ENCODE measurements at places on chromosomes 6 and 20.

GRCh38 chr20:54920491-54920890 lies 445.1 kb downstream of the DOK5 start:
- no peak for DNase-seq

DNA sequence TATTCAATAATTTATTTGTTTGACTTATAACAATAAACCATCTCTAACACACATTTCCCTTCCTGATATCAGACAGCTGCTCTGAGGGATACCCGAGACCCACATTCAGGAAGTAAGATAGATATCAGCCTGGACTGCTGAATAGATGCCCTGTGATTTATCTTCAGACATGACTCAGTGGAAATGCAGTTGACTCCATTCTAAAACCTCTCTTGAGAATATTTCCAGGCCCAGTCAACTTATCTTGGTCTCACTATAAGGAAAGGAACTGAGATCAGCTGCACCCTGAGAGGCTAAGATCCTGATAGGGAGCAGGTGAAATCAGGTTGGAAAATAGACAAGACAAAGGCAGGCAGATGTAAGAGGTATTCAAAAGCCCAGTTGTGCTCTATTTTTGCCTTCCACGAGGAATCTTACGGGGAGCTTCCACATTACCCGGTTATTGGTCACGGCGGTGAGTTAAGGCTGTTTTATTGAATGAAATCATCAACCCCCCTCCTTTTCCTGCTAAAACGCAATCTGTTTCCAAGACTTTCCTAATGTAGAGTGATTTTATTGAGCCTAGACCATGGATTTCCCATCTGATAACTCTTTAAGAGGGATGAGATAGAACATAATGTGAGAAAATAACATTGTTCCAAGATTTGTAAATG lies 25.5 kb downstream of the C6orf15 start:
- no peak for DNase-seq

DNA sequence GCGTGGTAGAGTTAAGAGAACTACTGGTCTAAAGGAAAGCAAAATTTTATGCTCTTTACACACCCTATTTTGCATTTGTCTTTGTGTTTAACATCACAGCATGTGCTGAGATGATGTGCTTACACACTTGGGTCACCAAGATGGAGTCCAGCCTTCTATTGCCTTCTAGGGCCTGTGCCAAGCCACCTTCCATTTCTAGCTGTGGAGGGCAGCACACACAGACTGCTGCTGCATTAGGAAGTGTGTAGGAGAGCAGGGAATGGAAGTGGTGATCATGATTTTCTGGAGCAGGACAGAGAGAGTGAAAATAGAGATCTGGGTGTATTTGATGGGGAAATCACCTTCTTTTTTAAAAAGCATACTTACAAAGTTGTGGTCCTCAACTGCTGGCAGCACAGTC lies 191.6 kb downstream of the SOX4 start:
- no peak for DNase-seq

DNA sequence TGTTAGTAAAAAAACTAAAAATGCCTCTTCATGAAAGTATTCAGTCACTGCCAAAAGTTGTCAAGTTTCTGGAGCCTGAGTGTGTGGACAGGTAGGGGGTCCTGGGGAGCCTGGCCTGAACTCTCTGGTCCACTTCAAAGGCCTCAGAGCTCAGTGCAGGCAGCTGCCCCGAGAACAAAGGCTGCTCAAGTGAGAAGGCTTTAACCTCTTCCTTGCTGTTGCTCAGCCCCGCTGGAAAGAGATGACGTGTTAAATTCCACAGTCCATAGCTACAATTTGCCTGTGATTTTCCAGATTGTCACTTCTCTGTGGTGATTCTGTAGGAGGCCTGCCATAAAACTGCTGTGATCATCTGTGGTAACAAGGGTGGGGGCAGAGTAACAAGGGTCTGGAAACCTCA lies 96.9 kb downstream of the FAM120B start:
- DNase-seq, result no peak

- DNase-seq, result no peak
These were observed 25.1 kb upstream of the RPP40 start for GRCh38 chr6:5028921-5029320.

GRCh38 chr20:23142162-23143050 lies 56.3 kb upstream of the CD93 start:
- DNase-seq, result no peak

DNA sequence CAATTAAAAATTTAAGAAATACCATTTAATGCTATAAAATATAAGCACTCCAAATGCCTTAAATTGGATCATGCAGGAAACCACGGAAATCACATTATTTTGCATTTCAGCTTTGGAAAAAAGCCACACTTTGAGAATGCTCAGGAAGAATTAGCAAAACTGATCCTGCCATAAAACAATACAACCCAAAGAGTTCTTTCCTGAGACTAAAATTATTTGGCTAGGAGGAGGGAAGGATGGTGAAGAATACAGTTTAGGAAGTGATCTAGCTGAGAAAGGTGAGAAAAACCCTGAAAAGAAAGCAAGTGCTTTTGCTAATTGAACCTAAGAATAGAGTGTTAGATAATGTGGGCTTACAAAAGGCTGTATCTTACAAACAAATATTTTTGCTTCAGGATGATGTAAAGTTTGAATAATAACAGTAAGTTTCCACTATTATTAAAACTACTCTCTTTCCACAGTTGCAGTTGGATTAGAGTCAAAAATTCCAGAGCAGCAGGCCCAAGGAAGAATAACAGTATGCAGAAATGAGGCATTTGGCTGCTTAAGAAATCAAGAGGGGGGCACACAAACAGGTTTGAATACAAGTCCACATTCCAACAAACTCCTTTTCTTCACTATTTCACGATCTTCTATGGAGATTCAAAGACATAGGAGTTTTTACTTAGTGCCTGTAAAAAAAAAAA lies 565.4 kb downstream of the RFPL4B start:
- no peak for DNase-seq

GRCh38 chr20:53547664-53548239 lies 45.9 kb downstream of the ZNF217 start:
- DNase-seq, result peak; percentile 18

DNA sequence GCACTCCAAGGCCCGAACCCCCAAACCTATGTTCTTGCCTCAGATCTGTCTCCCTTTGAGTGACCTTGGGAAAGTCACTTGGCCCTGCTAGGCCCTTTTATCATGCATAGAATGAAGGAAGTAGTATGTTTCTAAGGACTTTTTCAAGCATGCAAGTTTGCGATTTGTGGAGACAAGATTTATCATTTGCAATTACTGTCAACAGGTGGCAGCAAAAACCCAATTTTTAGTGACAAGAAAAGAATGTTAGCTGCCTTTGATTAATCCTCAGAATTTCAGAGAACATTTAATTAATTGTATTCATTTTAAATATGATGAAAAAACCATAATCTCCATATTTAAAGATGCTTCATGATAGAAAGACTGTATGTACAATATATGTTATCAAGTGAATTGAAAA lies 28.3 kb upstream of the PREP start:
- DNase-seq, result no peak

GRCh38 chr20:60583741-60584140 lies 625.5 kb downstream of the CDH26 start:
- DNase-seq, result no peak

DNA sequence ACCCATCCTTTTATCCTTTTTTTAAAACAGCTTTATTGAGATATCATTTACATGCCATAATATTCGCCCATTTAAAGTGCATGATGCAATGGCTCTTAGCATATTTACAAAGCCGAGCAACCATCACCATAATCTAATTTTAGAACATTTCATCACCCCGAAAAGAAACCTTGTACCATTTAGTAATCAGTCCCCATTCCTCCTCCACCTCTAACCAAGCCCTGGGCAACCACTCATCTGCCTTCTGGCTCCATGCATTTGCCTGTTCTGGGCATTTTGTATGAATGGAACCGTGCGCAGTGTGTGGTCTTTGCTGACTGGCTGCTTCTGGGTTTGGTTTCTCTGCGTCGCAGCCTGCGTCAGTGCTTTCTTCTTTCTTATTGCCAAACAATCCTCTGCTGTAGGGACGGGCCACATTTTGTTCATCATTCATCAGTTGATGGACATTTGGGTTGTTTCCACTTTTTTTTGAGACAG lies 10.2 kb upstream of the EEF1A2 start:
- DNase-seq, result no peak

DNA sequence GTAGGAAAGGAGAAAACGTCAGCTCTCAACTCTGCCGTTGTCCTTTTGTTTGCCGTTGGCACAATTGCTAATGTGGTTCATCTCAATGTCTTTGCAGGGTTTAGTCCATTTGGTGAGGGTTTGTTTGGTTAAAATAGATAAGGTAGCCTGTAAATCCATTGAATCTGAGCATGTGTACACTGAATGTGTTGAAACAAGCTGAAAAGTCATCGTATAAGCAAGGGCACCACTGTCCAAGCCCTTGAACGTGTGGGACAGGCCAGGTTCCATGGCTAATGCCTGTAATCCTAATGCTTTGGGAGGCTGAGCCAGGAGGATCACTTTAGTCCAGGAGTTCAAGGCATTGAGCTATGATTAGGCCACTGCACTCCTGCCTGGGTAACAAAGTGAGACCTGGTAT lies 224.7 kb upstream of the PLCB4 start:
- DNase-seq, result no peak

DNA sequence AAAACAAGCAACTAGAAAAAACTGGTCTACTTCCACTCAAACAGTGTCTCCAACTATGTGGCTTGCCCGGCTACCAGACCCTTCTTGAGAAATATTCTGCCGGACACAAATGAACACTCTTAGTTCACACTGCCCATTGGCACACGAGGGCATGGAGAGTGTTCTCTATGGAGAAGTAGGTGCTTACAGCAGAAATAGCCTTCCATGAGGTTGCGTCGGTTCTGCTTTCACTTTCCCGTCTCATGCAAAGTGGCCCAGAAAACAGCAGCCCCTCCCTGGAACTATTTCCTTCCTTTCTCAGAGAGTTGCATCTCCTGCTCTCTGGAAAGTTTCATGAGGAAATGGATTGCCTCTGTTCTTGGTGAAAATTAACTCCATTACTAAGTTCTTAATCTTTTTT lies 9.5 kb upstream of the HLA-DOA start:
- DNase-seq, result peak; percentile 19

GRCh38 chr6:43355862-43356590 lies 13.4 kb downstream of the ZNF318 start:
- DNase-seq, result no peak

GRCh38 chr6:12355354-12355753 lies 65.2 kb downstream of the EDN1 start:
- DNase-seq, result no peak

GRCh38 chr6:8335381-8335780 lies 100.0 kb downstream of the SLC35B3 start:
- no peak for DNase-seq

DNA sequence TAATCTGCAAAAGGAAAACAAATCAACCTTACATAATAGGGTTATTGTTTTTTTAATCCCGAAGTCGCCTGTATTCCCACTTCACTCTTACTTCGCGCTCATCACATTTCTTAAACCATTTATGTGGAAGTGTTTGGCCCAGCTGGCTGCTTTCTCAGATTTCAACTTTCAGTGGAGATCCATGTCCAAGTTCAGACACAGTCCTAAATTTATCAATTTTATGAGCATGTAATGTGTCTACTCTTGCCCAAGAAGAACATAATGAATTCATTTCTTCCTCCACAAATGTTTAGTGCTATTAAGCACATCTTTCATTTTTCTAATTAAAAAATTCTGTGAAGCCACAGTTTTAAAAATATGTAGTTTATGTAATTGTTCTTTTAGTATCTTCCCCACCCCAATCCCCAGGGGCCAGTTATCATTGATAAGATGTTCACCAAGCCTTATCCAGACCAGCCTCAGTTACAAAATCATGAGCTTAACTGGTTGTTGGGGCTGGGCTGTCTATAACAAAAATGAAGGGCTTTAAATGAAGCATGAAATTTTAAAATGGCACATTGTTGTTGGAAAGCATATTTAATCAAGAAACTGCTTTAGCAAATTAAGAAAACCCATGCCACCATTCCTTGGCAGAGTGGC lies 151.7 kb downstream of the UST start:
- no peak for DNase-seq

DNA sequence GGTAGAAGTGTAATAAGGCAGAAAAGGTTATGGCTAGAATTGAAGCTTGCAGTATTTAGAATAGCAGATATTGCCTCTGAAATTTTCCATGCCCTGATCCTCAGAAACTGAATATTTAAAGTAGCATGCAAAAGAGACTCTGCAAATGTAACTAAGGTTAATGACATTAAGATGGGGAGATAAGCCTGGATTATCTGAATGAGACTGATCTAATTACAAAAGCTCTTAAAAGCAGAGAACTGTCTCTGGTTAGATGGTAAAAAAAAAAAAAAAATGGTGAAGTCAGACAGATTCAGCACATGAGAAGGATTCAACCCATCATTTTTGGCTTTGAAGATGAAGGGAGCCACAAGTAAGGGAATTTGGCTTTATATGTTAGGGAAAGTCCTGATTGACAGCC lies 503.7 kb upstream of the IRAK1BP1 start:
- DNase-seq, result no peak

DNA sequence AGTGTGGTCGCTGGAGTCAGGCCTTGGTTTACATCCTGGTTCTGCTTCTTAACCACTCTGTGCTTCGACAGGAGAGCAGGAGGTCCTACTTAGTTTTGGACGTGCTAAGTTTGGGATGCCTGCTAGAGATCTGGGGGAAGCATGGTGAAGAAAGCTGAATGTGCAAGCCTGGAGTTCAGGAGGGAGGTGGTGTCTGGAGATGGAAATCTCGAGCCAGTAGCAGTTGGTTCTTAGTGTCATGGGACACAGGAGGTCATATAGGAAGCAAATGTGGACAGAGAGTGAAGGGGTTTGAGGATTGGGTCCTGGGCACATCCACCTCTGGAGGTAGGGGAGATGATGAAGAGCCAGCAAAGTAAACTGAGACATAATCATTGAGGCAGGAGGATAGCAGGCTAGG lies 131.4 kb downstream of the SYCP2 start:
- no peak for DNase-seq

- no peak for DNase-seq
These were observed 28.2 kb upstream of the SNAP25 start for GRCh38 chr20:10190456-10190855.

GRCh38 chr6:127857051-127857637 lies 43.7 kb downstream of the THEMIS start:
- DNase-seq, result no peak

- no peak for DNase-seq
These were observed 860.8 kb upstream of the MAP3K7 start for GRCh38 chr6:91447530-91448254.
